Psoas muscle (tissue), 8 donors: ENCODE measurements at places on chromosomes 2 and 18. TPM values are rescaled to one million over a fixed set of nuclear protein-coding genes. Genes with fewer than 3 reads are reported as not detected.

Gene ZSWIM2
- not detected for total RNA-seq

DNA sequence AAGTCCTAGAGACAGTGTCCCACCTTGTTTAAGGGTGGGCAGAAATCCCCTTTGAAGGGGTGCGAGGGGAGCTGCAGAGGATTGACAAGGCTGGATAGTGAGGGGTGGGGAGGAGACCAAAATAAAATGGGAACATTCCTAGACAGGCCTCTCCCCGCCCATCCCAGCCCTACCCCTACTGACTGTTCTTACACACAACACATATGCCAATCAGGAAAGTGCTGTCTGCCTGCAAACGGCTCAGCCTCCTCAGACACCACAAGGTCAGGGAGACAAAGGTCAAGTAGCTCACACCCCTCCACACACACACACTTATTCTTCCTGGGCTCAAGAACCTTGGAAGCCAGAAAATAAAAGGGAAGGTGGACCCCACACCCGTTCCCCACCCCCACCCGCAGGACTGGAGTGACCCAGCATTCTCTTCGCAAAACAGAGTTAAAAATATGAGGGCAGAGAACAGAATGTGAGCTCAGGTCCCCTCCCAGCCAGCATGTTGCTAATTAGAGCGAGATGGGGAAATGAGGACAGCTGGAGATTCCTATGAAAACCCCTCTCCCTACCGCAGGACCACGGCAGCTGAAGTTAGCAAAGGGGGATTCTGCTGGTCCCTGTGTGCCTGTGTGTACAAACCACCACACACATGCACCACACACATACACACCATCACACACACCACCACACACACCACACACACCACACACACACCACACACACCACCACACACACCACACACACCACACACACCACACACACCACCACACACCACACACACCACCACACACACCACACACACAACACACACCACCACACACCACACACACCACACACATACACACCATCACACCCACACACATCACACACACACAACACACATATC lies 197.8 kb downstream of the TNS1 start:
- DNase-seq, result peak; percentile 56
- H3K27ac ChIP-seq, result peak overlapping the region; percentile 30
- peaks cover 21% of the 10 kb centered on the region for H3K36me3 ChIP-seq
- H3K27me3 ChIP-seq, result no peaks in the 10 kb centered on the region
- H3K4me1 ChIP-seq, result peaks cover 17% of the 10 kb centered on the region

- H3K4me3 ChIP-seq, result no peak overlapping the region
- H3K27me3 ChIP-seq, result no peaks in the 10 kb centered on the region
- H3K4me1 ChIP-seq, result no peaks in the 10 kb centered on the region
- DNase-seq, result no peak
- H3K27ac ChIP-seq, result no peak overlapping the region
These were observed 224.9 kb upstream of the BOD1L2 start for GRCh38 chr18:56921896-56922480.

DNA sequence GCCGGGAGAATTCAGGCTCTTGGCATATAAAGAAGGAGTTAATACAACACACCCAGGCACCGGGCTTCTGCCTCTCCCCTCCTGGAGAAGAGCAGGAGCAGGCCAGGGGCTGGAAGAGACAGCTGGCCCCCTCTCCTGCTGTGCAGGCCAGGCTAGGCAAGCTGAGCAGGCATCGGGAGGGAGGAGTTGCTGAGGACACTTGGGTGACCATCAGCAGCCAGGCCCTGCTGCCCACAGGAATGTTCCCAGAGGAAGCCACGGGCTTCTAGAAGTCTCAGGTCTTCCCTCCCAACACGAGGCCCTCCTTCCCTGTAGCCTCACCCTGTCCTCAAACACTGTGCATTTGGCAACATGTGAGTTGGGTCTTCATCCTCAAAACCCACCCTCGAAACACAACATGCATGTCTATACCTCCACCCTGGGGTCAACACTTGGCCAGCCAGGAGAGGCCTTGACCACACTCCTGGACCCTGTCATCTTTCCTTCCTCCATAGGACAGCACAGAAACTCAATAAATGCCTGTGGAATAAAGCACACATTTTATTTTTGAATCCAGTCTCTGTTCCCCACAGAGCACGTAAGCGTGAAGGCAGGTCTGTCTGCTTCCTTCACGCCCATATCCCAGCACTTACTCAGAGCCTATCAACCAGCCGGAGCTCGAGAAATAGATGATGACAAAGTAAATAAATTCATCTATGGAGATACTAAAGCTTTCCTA lies 433.8 kb upstream of the ID2 start:
- H3K4me1 ChIP-seq, result peaks cover 4% of the 10 kb centered on the region
- no peaks in the 10 kb centered on the region for H3K36me3 ChIP-seq
- DNase-seq, result peak; percentile 27
- H3K4me3 ChIP-seq, result no peak overlapping the region
- H3K27ac ChIP-seq, result no peak overlapping the region

DNA sequence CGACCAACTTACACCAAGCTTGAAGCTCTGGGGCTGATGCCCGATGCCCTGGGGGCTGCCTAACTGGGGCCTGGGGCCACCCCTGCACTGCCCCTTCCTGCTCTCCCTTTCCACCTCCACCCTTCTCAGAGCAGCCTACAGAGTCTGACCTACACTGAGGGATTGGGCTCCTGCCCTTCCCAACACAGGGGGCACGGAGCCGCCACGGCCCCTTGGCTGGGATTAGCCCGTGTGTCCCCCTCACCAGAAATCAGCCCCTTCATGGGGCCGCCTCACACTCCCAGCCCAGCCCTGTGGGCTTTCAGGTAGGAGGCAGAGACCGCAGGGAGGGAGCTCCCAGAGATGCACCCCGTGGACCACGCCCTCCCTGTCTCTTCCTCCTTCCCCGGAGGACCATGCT lies 198.0 kb downstream of the EIPR1 start:
- no peak overlapping the region for H3K27ac ChIP-seq
- H3K4me3 ChIP-seq, result no peak overlapping the region
- H3K4me1 ChIP-seq, result no peaks in the 10 kb centered on the region
- H3K36me3 ChIP-seq, result no peaks in the 10 kb centered on the region
